Keratinocyte (primary cell): ENCODE measurements at places on chromosomes 5 and 9. TPM values are rescaled to one million over a fixed set of nuclear protein-coding genes. Genes with fewer than 3 reads are reported as not detected.

- peaks cover 23% of the 10 kb centered on the region for H3K4me1 ChIP-seq
- no peak for DNase-seq
- no peak overlapping the region for H3K27ac ChIP-seq
- no peaks in the 10 kb centered on the region for H3K27me3 ChIP-seq
- H3K4me3 ChIP-seq: no peak overlapping the region
Observed at GRCh38 chr5:14061106-14061505, 82.0 kb upstream of the TRIO start.

The TNIP1 gene
- 43.4 to 98.3 TPM (median 47.9 TPM) in 3 replicates for polyA plus RNA-seq

The GPR21 gene
- 0.14 to 0.25 TPM in 2 of 3 replicates, not detected in the other for polyA plus RNA-seq

DNA sequence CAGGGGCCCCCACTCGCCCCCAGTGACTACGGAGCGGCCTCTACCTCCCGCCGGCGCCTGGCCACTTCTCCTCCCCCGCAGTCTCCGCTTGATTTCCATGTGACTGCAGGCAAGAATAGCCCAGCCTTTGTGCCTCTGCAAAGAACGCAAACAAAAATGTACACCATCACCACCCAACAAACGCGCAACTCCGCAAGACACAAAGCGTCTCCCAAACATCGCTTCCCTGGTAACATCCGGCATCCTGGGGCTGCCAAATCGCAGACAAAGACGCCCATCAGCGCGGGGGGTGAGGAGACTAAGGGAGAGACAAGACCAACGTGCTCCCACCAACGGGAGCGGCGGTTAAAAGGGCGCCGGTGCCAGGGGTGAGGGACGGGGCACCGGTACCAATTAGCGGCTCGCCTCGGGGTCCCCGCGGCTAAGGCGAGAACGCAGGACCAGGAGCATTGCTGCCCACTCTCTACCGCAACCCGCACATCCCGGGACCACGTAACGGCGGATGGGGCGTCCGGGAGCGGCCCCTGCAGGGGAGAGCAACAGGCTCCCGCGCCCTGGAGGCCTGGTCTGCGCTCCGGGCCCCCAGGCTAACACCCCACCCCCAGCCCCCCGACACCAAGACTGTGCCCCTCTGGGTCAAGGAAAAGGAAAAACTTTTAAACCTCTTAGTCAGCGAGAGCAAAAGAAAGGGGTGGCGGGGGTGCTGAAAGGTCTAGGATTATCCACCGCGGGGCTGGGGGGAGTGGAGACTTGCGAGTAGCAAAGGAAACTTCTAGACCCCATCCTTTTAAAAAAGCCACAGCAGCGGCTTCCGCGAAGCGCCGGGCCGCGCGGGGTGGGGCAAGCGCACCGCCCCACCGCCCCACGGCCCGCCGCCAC lies 885 bp downstream of the MPDZ start:
- no peaks in the 10 kb centered on the region for H3K36me3 ChIP-seq
- no peaks in the 10 kb centered on the region for H3K27me3 ChIP-seq
- peaks cover 9% of the 10 kb centered on the region for H3K4me1 ChIP-seq
- H3K4me3 ChIP-seq: peak overlapping the region; percentile 70

The PCDHB2 gene
- polyA plus RNA-seq: 0.26 to 1.1 TPM (median 0.46 TPM) in 3 replicates

DNA sequence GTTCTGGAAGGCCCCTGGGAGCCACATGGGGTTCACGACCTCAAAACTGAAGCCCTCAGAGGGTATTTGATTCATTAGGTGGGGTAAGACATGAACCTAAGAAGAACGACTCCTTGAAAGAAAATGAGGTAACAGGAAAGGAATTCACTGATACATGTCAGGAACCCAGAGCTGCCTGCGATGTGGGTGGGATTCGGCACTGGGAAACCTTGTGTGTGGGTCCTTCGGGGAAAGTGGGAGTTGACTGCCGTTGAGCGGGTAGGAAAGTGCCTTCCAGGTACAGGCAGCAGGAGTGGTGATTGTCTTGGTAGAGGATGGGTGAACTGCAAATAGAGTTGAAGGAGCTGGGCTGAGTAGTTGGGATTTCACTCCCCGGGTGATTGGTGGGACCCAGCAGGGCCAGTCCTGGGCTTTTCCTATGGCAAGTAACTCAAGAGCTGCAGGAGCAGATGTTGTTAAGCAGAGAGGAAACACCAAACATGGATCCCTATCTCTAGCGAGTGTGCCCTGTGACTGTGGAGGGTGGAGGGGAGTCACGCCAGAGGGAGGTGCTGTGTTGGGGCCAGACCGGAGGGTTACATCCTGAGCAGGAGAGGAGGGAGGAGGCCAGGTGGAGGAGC lies 30.8 kb downstream of the ANKRD33B start:
- no peak for DNase-seq
- no peak overlapping the region for H3K4me3 ChIP-seq
- H3K36me3 ChIP-seq: no peaks in the 10 kb centered on the region

GRCh38 chr5:6781716-6782115 lies 68.5 kb downstream of the TENT4A start:
- H3K27ac ChIP-seq: no peak overlapping the region
- no peaks in the 10 kb centered on the region for H3K4me1 ChIP-seq
- H3K27me3 ChIP-seq: no peaks in the 10 kb centered on the region

- no peaks in the 10 kb centered on the region for H3K27me3 ChIP-seq
- no peak overlapping the region for H3K4me3 ChIP-seq
- H3K4me1 ChIP-seq: no peaks in the 10 kb centered on the region
- H3K27ac ChIP-seq: no peak overlapping the region
- H3K36me3 ChIP-seq: peaks cover 8% of the 10 kb centered on the region
- DNase-seq: no peak
Observed at GRCh38 chr5:146165460-146165859, 17.0 kb downstream of the LARS1 start.

The ZNF658 gene
- 2.2 to 3.7 TPM (median 3.6 TPM) in 3 replicates for polyA plus RNA-seq

GRCh38 chr5:55988979-55989638 lies 5.7 kb downstream of the IL6ST start:
- no peaks in the 10 kb centered on the region for H3K36me3 ChIP-seq
- no peaks in the 10 kb centered on the region for H3K27me3 ChIP-seq
- no peak for DNase-seq
- H3K4me1 ChIP-seq: peaks cover 13% of the 10 kb centered on the region
- no peak overlapping the region for H3K4me3 ChIP-seq

The LIFR gene
- 1.00 to 1.1 TPM (median 1.0 TPM) in 3 replicates for polyA plus RNA-seq

DNA sequence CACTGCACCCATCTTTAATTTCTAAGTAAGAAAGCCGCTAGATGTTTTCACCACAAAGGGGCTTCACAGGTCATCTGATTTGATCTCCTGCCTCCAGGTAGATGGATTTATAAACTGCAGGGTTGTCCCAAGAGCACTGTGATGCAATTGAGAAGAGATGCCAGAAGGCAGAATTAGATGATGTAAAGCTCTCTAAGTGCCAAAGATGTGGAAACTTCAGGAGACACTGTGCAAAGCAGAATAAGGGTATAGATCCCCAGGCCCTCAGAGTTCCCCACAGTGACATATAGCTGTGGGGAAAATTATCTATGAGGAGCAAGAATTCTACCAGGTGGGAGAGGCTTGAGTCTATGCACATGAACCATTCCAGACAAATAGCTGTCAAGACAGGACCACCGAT lies 90.5 kb downstream of the FSTL4 start:
- no peak overlapping the region for H3K27ac ChIP-seq
- H3K27me3 ChIP-seq: peaks cover 11% of the 10 kb centered on the region
- no peaks in the 10 kb centered on the region for H3K36me3 ChIP-seq
- no peak overlapping the region for H3K4me3 ChIP-seq

The TGFBR1 gene
- polyA plus RNA-seq: 41.6 to 55.0 TPM (median 49.7 TPM) in 3 replicates

DNA sequence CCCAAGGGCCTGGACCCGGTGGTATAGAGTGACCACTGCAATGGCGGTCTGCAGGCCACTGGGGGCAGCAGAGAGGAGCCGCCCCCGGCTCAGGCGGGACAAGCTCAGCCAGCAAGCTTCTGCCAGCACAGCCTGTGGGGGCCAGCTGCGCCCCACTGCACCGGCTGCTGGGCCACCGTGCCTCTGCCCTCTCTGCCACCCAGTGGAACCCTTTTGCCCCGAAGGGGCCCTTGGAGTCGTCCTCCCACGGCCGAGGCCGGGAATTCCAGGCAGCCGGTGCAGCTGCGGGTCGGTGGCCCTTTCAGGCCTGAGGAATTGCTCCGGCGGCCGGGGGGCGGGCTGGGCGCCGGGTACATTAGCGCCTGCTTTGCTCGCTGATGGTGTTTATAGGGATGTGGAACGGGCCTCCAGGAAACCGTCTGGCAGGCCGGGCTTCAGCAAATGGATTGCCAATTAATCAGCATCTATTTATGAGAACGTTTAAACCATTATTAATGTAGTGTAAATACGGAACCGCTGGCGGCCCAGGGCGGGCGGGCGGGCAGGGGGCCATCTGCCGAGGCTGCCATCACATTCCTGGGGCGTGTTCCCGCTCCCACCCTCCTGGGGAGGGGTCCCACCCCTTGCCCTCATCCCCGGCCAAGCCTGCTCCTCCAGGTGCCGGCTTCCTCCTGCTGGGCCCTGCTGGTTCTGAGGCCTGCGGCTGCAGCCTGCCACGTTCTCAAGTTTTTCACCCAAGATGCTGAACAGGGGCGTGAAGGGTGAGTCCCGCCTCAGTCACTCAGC lies 127.4 kb downstream of the BARX1 start:
- DNase-seq: no peak
- peaks cover 14% of the 10 kb centered on the region for H3K27me3 ChIP-seq
- H3K4me1 ChIP-seq: no peaks in the 10 kb centered on the region
- no peak overlapping the region for H3K4me3 ChIP-seq

- no peaks in the 10 kb centered on the region for H3K36me3 ChIP-seq
- no peak for DNase-seq
- H3K4me3 ChIP-seq: no peak overlapping the region
- no peaks in the 10 kb centered on the region for H3K4me1 ChIP-seq
Observed at GRCh38 chr9:16721972-16722371, 148.5 kb downstream of the BNC2 start.

GRCh38 chr5:68021227-68021626 lies 194.3 kb upstream of the PIK3R1 start:
- no peaks in the 10 kb centered on the region for H3K27me3 ChIP-seq
- H3K27ac ChIP-seq: no peak overlapping the region
- H3K36me3 ChIP-seq: no peaks in the 10 kb centered on the region

- no peaks in the 10 kb centered on the region for H3K36me3 ChIP-seq
- peaks cover 9% of the 10 kb centered on the region for H3K4me1 ChIP-seq
- no peak overlapping the region for H3K27ac ChIP-seq
- no peak for DNase-seq
- no peak overlapping the region for H3K4me3 ChIP-seq
Observed at GRCh38 chr9:92564982-92565381, 29.2 kb upstream of the ECM2 start.

- peaks cover 11% of the 10 kb centered on the region for H3K36me3 ChIP-seq
- H3K4me1 ChIP-seq: peaks cover 37% of the 10 kb centered on the region
- DNase-seq: no peak
- no peak overlapping the region for H3K27ac ChIP-seq
- no peaks in the 10 kb centered on the region for H3K27me3 ChIP-seq
- H3K4me3 ChIP-seq: no peak overlapping the region
Observed at GRCh38 chr5:140245341-140245740, 57.6 kb downstream of the PFDN1 start.

GRCh38 chr9:26026423-26027100 lies 348.3 kb upstream of the TUSC1 start:
- H3K27me3 ChIP-seq: no peaks in the 10 kb centered on the region
- no peak overlapping the region for H3K27ac ChIP-seq
- no peak for DNase-seq
- H3K4me1 ChIP-seq: no peaks in the 10 kb centered on the region

The NXNL2 gene
- 0.17 to 0.33 TPM (median 0.26 TPM) in 3 replicates for polyA plus RNA-seq

The PALM2AKAP2 gene
- 2.3 to 8.1 TPM (median 3.6 TPM) in 3 replicates for polyA plus RNA-seq

DNA sequence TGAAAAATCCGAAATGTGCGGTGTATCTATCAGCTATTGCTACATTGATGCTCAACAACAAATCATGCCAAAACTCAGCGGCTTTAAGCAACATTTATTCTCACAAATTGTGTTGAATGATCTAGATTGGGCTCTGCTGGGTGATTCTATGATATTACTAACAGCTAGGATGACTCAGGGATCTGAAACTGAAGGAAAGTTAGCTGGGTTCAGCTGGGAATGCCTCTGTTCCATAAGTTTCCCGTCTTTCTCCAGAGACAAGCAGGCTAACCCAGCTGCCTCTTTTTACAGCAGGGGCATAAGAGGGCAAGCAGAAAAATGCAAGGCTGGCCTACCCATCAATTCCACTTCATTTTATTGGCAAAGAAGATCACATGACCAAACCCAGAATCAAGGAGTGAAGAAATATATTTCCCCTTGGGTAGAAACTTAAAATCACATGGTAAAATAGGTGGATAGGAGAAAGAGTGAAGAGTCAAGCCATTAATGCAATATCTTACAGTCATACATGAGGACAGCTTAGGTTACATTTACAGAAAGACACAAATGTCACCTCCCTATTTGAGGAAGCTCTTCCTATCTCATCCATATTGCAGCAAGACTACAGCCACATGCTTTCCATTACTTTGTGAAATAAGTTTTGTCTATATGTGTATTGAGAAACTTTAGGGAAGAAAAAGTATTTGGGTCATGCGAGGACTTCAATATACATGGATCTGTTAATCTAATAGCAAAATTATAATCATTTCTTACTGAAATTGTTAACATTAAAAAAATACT lies 30.8 kb downstream of the IL7R start:
- no peak overlapping the region for H3K4me3 ChIP-seq
- peaks cover 20% of the 10 kb centered on the region for H3K4me1 ChIP-seq
- DNase-seq: no peak
- no peaks in the 10 kb centered on the region for H3K36me3 ChIP-seq

GRCh38 chr9:91927922-91928510 lies 22.0 kb downstream of the ROR2 start:
- no peaks in the 10 kb centered on the region for H3K27me3 ChIP-seq
- DNase-seq: no peak
- H3K36me3 ChIP-seq: no peaks in the 10 kb centered on the region
- no peak overlapping the region for H3K27ac ChIP-seq
- H3K4me3 ChIP-seq: no peak overlapping the region

DNA sequence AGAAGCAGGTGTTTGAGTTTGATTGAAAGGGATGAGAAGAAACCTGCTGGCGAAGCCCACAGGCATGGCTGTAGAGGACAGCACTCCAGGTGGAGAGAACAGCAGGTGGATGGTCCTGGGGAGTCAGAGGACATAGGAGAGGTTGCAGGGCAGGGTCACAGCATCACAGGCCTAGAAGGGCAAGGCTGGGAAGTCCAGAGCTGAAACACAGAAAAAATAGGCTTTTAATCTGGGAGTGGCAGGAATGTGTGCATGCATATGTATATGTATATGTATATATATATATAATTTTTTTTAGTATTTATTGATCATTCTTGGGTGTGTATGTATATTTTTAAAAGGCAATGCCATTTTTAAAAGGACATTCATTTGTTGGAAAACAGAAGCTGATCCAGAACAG lies 118.4 kb downstream of the ADAMTS16 start:
- H3K4me3 ChIP-seq: no peak overlapping the region
- H3K36me3 ChIP-seq: no peaks in the 10 kb centered on the region
- H3K4me1 ChIP-seq: no peaks in the 10 kb centered on the region
- H3K27ac ChIP-seq: no peak overlapping the region

The ACOT12 gene
- polyA plus RNA-seq: 0.06 TPM in 1 of 3 replicates, not detected in the others

DNA sequence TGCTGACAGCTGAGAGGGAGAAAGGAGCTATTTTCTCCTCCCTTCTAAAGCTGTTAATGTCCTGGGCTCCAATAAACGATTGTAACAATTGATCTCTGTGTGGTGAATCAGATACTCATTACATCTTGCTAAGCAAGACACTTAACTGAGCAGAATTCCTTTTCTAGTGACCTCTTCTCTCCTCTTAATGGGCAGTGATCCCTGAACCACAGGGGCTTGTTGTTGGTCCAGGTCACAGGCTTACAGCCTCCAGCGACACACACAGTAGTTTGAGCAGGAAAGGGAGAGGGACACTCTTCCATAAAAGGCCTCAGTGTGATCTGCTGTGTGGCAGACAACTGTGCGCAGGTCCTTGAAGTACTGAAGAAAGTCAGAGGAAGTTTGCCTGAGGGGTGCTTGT lies 58.5 kb upstream of the MYO10 start:
- no peaks in the 10 kb centered on the region for H3K36me3 ChIP-seq
- H3K27ac ChIP-seq: no peak overlapping the region
- no peak for DNase-seq
- H3K4me1 ChIP-seq: peaks cover 5% of the 10 kb centered on the region
